Iris pigment epithelial cell (primary cell): ENCODE measurements at places on chromosomes 3 and 15.

DNA sequence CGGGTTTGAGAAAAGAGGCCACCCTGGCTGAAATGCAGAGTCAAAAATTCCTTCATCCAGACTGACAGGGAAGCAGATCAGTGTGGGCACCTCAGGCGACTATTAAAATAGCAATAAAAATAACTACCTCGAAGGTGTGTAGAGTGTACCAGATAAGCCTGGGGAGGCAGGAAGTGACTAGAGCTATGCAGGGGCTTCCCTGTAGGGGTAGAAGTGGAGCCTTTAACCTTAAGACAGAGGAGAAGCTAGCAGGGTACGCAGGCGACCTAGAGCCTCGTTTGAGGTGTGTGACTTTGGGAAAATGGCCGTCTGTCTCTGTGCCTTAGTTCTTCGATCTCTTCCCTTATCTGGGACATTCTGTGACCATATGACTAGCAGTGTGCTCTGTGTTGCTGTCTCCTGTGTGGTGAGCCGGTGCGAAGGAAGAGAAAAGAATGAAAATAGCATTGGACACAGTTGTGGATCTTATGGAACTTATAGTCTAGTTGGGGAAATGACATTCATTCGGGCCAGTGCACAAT lies 17.6 kb downstream of the BHLHE40 start:
- DNase-seq = no peak

DNA sequence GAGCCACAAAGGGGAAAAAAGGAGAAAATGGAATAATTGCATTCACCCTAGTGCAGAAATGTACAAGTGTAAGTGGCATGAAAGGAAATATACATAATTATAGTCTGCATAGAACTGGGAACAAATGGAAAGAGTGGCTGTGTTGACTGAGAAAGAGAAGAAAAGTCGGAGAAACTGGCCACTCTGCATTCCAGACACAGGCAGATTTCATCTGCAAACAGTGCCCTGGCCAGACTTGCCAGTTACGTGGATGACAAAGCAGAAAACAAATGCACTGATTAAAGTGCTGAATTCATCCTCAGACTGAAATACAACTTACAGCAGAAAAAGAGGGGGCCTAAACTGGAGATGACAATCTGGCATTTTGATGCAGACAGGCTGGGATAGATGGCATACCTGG lies 129.8 kb downstream of the FGF12 start:
- no peak for DNase-seq

DNA sequence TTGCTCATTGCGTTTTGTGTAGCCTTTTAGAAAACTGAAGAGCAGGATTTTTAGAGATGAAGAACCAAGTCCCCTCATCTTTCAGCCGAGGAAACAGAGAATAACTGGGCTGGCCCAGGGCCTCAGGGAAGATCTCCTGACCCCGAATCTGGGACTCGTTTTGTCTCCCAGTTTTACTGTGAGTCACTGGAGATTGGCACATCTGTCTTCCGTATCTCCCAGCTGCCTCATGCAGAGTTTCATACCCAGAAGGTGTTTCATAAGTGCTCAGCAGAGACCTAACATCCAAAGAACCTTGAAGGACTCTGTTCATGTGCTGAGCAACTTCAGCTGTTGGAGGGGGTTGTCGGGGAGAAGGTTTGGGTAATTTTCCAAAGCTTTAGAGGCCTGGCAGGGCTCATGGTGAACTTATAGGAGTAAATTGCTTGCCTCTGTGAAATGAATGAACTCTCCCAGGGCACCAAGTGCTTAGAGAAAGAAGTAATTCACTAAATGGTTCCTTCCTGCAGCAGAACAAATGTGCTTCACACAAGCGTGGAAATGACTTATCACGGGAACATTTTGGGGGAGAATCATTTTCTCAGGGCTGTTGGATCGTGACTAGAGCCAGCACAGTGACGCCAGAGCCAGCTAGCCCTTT lies 121.4 kb downstream of the FAM43A start:
- peak; percentile 69 for DNase-seq

DNA sequence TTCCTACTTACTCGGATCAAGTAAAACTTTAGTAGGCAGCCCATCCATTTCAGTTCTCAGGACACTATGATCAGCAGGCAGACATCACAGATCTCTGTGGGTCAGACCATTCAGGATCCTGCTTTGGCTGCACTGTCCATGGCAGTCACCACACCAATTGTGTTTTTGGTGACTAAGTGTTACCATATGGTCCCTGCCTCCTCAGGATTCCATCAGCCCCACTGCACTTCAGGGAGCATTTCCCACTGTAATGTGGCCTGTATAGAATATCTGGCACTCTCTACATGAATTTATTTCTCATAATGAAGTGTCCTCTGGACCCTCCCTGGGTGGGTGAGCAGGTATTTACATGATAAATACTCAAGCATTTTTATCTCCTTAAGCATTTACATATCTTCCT lies 41.3 kb downstream of the ZNF445 start:
- no peak for DNase-seq

- no peak for DNase-seq
Observed at GRCh38 chr3:186251948-186252619, 110.0 kb downstream of the DGKG start.

DNA sequence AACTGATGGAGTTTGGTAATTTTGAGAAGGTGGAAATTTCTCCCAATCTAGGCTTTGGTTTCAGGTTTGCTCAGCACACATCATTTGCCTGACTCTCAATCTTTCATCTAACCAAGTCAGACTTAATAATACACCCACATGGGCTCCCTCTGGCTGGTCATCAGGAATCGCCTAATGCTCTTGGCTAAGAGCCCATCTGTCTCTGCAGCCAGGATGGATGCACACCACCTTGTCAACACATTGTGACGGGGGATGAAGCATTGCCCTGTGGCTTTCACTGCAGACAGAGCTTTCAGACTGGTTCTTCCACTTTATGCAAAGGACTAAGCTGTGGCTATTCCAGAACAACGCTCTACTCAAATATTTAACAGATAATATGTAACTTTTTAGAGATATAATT lies 3.0 kb upstream of the HDGFL3 start:
- peak; percentile 24 for DNase-seq

DNA sequence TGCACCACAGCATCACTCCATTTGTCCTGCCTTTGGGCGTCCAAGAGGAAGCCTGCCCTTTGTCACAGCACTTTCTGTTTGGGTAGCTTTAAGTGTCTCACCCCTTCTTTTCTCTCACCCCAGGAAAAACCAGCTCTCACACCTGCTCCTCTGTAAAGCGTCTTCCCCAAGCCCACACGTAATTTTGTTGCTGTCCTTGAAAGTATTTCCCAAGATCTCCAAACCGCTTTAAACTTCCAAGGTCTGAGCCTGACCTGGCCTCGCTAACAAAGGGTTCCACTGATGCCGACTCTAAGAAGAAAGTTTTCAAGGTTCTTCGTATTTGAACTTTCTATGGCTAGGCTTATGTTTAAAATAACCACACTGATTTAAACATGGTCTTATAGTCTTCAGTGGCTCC lies 5.3 kb downstream of the ABHD2 start:
- DNase-seq = no peak

DNA sequence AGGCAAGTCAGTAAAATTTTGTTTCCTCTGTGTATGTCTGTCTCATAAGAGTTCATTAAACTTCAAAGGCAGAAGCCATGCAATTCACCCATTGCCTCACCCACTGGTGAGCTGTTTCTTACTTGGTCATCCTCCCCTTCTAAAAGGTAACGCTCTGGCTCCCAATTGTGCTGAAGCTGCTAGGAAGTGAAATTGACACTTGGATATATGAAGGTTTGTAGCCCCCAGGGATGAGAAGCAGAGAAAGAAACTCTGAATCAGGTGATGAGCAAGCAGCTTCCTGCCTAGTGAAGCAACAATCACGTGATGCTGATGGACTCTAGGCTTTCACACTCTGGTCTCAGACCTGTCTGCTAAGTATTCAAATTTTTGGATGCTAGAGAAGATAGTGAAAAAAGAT lies 70.7 kb downstream of the CD200R1L start:
- peak; percentile 65 for DNase-seq

GRCh38 chr3:20074226-20075063 lies 34.2 kb downstream of the KAT2B start:
- DNase-seq = no peak

DNA sequence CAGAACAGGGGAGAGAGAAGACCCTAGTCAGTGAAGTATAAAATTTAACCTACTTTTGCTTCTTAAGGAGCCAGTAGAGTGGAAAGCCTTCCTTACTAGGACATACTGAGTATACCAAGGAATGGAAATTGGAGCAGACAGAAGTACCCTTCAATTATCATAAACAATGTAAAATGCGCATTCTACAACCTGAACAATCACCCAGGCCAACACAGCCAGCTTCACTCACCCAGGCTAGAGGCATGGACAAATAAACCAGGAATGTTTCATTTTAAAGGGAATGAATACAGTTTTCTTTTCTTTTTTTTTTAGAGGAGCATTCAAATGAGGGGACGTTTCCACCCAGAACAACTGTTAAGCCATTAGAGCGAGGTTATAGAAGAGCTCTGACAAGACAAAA lies 41.9 kb upstream of the PLXND1 start:
- DNase-seq = no peak

- peak; percentile 46 for DNase-seq
Observed at GRCh38 chr3:65946438-65946837, 92.3 kb downstream of the MAGI1 start.

- DNase-seq = peak; percentile 67
Observed at GRCh38 chr3:106827515-106828213, 549.6 kb upstream of the CCDC54 start.

- no peak for DNase-seq
Observed at GRCh38 chr3:117045143-117045542, 335.6 kb downstream of the TUSC7 start.

DNA sequence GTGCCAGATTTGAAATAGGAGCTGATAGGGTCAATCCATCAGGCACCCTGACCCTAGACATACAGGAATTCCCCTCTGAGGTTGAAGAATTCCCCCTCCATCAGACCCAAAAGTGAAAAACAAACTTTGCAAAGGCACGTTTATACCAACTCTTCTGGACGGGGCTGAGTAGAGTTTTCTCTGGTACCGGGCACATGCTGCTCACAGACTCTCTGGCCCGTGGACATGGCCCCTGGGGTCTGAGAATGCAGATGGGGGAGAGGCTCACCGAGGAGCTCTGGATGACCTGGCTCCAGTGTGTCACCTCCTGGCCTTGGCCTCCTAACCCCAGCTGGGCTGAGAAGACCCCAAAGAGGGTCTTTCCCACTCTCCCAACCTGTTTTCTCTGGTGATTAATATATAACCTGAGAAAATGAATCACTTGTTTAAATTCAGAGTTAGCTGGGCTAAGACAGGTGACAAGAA lies 11.2 kb upstream of the LIPC start:
- DNase-seq = no peak
